ENCODE measurements at places on chromosomes 7 and 10.

GRCh38 chr7:2313450-2314208 lies 612 bp downstream of the SNX8 start:
- no peak for DNase-seq

- no peak for DNase-seq
Measured at GRCh38 chr7:2893411-2893861, 49.3 kb upstream of the GNA12 start.

DNA sequence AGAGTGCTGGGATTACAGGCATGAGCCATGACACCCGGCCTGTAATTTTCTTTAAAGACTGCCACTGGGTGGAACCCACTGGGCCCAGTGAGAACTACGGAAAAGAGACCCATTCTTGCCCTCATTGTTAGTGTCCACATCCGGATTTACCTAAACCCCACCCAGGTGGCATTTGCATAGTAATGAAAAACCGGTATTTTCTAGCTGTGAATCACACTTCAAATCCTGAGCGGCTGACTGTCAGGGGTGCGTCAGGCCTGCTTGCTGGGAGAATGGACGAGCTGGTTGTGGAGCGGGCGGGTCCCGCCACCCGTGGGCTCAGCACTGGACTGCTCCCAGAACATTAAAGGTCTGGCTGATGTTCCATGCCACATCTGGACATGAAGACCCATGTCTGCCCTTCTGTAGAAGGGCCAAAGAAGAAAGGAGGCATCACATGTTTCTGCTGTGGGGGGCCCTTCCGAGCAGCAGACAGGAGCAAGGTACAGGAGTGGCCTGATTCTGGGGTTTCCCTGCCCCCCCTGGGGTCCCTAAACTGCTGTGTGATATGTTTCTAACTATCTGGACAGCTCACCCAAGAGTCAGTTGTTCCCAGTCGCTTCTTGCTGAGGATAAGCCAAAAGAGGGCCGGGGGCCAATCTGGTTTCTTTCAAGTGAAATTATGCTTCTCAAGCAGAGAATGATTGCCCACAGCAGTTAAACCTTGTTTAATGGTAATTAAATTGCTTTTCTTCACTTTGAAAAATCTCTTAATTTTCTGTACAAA lies 46.4 kb downstream of the KIAA1217 start:
- DNase-seq, result no peak

- DNase-seq, result no peak
Measured at GRCh38 chr7:129055861-129056464, 1.1 kb upstream of the TNPO3 start.

DNA sequence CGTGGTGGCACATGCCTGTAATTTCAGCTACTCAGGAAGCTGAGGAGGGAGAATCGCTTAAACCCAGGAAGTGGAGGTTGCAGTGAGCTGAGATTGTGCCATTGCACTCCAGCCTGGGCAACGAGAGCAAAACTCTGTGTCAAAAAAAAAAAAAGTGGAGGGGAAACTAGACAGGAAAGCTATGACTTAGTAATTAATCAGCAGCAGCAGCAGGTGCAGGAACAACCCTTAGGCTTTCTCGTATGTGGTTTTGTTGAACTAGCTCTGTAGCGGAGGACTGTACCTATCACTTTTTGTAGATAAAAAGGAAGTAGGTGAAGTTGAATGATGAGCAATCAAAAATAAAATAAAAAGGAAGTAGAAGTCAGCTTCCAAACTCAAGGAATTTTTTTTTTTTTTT lies 76.9 kb upstream of the KMT2C start:
- DNase-seq, result no peak

DNA sequence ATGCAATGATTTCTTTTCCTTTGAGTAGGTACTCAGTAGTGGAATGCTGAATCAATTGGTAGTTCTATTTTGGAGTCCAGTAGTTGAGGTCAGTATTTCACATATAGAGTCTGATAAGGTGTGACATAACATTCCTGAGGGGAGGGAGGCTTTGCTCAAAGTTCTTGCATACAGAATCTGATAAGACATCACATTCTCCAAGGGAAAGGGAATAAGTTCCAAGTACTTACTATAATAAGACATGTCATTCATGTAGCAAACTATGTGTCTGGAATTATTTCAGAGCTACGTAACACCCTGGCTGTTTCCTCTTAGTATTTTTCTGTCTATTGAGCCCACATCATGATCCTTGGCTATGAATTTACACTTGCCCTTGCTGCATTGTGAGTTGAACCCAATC lies 74.3 kb upstream of the POM121L12 start:
- DNase-seq, result no peak

All from hippocampal formation (tissue), 2 donors.